Activated T-helper 1 cell treated with anti-CD3 and anti-CD28 coated beads, Interleukin-12 subunit alpha, Interleukin-12 subunit beta, Interleukin-2, Interleukin-4 antibody, amounts not matched to agents 30 ng/mL and 10 ng/mL and 1 ng/mL, durations not matched to agents 14 hours and 24 hours and 36 hours (primary cell): ENCODE measurements at places on chromosomes 7 and 10.

GRCh38 chr7:28890137-28890536 lies 68.0 kb downstream of the TRIL start:
- H3K27ac ChIP-seq = no peak overlapping the region
- no peaks in the 10 kb centered on the region for H3K36me3 ChIP-seq
- no peak overlapping the region for H3K4me3 ChIP-seq
- H3K27me3 ChIP-seq = no peaks in the 10 kb centered on the region
- DNase-seq = no peak

DNA sequence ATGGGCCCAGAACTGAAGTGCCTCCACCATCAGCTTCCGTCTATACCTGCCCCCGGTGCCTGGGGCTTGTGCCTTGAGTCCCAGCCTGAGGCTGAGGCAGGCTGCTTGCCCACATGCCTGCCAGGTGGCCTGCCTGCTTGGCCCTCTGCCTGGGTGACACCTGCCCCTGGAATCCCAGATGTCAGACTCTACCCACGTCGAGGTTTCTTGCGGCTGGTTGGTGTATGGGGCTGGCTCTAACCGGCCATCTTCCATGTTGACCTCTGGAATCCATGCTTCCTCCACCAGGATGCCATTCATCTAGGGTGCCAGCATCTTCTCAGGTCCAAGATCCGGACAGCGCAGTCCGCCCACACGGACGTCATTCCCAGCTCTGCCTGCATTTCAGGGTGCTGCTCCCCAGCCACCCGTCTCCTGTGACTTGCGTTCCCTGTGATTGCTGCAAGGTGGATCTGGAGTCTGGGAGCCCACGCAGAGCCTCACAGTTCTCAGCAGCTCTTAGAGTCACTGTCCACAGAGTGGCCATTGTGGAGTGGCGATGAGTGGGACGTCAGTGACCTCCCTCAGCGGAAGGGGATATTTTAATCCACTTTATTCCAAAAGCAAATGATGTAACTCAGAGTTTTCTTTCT lies 298.1 kb downstream of the TCERG1L start:
- H3K4me1 ChIP-seq = no peaks in the 10 kb centered on the region
- H3K27ac ChIP-seq = no peak overlapping the region
- no peak for DNase-seq
- peaks cover 3% of the 10 kb centered on the region for H3K27me3 ChIP-seq
- H3K36me3 ChIP-seq = no peaks in the 10 kb centered on the region

DNA sequence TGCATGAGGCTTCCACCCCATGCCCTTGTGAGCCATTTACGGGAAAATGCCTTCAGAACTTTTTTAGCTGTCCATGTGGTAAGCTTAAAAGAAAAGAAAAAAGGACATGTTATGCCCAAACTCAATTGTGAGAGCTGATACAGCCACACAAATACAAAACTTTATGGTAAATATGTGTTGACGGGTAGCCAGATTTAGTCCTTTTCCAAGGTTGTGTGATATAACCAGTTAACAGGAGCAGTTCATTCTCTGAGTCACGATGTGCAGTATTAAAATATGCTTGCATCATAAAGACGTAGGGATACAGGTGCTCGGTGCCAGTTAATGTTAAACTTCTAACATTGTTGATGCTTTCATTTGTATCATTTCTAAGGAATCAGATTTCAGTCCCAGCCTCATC lies 350.4 kb downstream of the DNAJB6 start:
- peaks cover 62% of the 10 kb centered on the region for H3K27me3 ChIP-seq
- H3K36me3 ChIP-seq = no peaks in the 10 kb centered on the region

DNA sequence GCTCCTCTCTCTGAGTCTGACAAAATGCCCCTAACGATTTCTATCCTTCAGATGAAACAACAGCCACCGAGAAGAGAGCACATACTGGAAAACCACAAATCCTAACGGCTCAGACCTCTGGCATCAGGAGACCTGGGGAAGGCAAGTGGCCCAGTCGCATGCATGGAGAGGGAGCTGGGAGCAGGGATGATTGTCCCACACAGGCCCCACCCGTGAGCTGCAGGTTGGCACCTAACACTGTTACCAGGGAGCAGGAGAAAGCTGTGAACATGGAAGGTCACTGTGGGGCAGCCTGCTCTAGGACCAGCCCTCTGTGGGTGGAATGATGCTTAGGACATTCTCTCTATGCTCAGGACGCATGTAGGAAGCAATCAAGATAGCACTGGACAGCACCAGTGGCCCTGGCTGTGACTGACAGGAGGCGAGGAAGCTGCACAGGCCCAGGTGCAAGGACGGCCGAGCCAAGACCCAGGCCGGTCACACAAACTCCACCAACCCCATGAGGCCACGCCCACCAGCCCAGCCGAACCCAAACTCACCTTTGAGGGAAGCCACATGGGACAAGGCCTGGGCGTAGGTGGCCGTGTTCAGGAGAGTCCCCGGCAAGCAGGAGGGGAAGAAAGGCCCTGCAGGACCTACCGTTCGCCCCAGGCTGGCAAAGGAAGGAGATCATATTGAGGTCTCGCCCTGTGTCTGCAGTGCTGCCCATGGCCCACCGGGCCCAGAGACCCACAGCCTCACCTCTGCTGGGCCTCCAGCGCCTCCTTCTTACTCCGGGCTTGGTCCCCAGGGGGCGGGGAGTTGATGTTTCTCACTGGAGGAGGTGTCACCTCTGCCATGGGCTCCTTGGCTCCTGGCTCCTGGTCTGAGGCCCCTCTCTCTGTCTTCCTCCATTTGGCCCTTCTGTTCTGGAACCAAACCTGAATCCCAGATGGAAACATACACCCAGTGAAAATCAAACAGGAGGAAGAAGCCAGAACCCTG lies 9.7 kb downstream of the DRGX start:
- no peak for DNase-seq
- no peaks in the 10 kb centered on the region for H3K4me1 ChIP-seq
- H3K36me3 ChIP-seq = no peaks in the 10 kb centered on the region
- no peak overlapping the region for H3K4me3 ChIP-seq
- H3K27me3 ChIP-seq = peaks cover 10% of the 10 kb centered on the region

DNA sequence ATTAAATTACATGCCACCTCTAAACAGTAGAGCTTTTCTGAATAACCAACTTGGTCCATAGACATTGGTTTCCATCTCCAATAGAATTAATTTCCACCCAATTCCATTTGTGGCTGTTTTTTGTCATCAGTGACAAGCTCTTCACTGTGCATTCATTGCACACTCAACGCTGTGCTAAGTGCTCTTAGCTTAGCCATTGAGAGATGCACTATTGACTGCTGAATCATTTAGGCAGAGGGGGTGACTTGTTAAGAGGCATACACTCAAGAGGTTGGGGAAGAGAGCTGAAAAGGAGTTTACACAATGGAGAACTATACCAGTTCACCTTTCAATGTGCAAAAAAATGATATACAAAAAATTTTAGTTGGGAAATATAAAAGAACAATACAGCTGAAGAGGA lies 31.9 kb upstream of the CBLL1 start:
- H3K27ac ChIP-seq = no peak overlapping the region
- no peak for DNase-seq
- no peaks in the 10 kb centered on the region for H3K4me1 ChIP-seq
- H3K4me3 ChIP-seq = no peak overlapping the region
- H3K36me3 ChIP-seq = peaks cover 18% of the 10 kb centered on the region

DNA sequence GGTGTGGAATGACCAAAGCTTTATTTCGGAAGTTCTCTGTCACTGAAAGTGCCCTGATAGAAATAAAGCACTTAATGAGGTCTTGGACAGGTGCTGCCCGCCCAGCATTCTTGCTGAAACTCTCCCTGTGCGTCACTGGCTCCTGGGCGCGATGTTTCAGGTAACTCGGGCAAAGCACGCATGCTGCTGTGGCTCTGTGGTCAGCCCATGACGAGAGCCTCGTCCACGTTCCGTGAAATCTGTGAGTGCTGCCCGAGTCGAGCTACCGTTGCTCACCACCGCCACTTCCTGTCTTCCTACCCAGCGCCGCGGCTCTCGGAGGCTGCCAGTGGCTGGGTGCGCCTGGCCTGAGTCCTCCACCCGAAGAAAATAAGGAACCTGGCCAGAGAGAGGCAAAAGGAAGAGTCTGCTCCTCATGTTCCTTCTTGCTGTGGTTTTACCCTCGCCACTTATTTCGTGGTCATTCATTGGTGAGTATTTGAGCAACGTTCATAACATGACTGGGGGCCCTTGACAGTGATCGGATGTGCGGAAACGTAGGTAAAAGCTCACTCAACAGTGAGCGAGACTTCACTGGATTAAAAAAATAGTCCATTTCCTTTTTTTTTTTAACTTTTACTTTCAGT lies 95.5 kb downstream of the MAP3K8 start:
- peaks cover 4% of the 10 kb centered on the region for H3K36me3 ChIP-seq
- peaks cover 74% of the 10 kb centered on the region for H3K4me1 ChIP-seq
- DNase-seq = peak; percentile 79
- peak overlapping the region; percentile 81 for H3K4me3 ChIP-seq

- DNase-seq = no peak
- peaks cover 63% of the 10 kb centered on the region for H3K27me3 ChIP-seq
- no peak overlapping the region for H3K4me3 ChIP-seq
- no peak overlapping the region for H3K27ac ChIP-seq
- H3K4me1 ChIP-seq = peaks cover 23% of the 10 kb centered on the region
- H3K36me3 ChIP-seq = no peaks in the 10 kb centered on the region
Observed at GRCh38 chr7:150983893-150984368, 5.8 kb upstream of the KCNH2 start.

DNA sequence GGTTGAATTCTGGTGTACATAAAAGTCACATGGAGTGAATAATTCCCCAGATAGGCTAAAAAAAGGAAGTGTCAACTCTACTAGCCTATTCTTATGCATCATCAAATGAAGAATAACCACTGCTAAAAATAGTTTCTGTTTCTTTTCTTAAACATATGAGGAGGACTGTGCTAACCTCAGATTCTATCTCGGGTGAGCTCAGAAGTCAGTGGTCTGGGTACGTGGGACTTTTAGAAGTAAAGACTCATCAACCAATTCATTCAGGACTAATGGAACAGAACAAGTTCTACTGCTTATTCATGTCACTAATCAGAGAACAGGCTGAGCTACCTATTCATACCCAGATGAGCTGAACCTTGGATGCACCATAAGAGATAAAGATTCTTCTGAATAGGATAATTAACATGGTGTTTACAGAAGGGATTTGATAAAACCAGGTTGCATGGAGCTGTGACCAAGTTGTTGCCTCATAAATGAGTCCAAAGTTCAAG lies 9.5 kb upstream of the ASAH2 start:
- peak overlapping the region; percentile 23 for H3K27ac ChIP-seq
- peaks cover 20% of the 10 kb centered on the region for H3K4me1 ChIP-seq
- H3K36me3 ChIP-seq = peaks cover 2% of the 10 kb centered on the region
- H3K27me3 ChIP-seq = peaks cover 27% of the 10 kb centered on the region
- no peak for DNase-seq

DNA sequence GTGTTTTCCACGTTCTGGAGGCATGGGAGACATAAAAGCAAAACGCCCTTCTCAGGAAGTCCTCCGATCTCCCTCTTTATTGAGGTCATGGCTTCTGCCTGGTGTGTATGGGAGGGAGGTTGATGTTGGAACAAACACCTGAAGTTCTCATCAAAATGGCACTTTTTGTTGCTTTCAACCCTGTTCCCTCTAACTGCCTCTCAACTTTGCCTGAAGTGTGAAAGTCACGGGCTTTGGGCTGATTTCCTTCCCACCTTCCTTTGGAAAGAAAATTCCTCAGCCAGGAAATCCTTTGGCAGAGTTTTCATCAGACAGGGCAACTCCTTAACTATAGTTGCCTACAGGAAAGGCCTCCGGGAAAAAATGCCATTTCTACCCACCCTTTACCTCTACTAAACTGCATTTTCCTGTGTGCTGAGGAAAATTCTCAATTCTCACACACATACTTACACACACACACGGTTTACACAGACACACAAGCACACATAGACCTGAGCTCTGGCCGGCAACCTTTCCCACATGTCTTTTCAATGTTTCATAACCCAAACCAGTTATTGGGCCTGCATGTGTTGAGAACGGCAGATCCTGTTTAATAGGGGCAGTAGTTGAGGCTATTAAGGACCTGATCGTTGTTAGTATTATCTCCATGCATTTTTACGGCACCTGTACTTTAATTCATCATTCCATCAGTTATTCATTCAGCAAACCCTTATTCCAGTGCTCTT lies 36.4 kb downstream of the CYP17A1 start:
- H3K4me3 ChIP-seq = no peak overlapping the region
- no peaks in the 10 kb centered on the region for H3K27me3 ChIP-seq
- H3K27ac ChIP-seq = peak overlapping the region; percentile 55

DNA sequence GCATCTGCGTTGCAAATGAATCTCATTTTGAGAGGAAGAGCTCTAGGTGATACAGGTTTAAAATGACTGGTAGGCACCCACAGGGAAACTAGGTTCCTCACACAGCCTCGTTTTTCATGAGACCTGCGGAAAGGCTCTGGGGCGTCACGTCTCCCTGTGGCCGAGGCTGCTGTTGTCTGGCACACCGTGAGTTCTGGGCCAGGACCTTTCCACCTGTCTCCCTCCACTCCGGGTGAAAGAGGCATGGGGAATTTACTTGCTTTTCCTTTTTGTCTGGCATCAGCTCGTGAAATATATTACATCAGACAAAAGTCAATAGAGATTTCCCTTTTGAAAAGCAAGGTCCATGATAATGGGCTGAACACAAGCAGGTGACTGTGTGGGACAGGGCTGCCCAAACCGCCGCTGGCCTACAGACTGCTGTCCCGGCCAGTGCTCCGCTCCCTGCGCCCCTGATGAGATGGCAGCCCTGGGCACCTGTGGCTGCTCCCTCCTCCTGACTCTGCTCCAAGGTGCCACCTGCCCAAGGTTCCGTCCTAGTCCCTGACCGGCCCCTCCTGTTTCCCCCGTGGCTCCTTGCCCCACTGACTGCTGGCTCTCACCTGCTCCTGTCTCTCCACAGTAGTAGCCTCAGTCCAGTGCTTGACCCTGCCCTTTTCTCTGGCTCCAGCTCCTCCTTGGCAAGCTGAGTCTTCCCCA lies 109.6 kb downstream of the NKX6-2 start:
- no peak for DNase-seq
- no peaks in the 10 kb centered on the region for H3K27me3 ChIP-seq
- H3K4me1 ChIP-seq = no peaks in the 10 kb centered on the region
- H3K27ac ChIP-seq = no peak overlapping the region

DNA sequence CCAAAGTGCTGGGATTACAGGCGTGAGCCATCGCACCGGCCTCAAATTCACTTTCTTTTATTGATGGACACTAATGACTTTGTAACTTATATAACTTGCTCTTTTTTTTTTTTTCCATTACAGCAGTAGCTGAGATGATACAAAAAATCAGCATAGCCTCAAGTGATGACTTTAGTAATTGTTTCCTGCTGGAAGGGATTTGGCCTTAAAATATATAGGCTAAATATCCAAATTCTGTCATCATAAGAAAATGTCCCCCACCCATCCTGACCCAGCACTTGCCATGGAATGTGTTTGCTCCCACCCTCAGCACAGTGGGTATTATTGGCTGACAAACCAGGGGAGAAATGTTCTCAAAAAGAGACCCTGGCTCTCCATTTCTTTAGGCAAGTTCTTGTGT lies 1264.1 kb upstream of the AUTS2 start:
- no peaks in the 10 kb centered on the region for H3K36me3 ChIP-seq
- H3K27me3 ChIP-seq = no peaks in the 10 kb centered on the region
- H3K27ac ChIP-seq = no peak overlapping the region
- no peak for DNase-seq

DNA sequence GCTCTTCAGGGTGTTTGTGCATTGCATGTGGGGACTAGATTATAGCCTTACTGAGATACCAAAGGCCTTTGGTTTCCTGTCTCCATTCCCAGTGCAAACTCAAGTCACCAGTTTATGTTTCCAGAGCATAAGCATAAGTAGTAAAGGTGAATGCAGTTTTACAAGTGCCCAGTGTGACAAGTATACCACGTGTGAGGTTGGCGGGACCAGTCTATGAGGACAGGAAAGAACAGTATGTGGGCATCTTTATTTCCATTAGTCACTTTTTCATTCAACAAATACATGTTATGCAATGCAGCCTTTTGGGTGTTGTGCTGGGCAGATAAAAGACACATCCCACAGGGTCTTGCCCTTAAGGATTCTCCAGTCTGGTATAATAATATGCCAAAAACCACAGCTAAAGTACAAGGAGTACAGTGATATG lies 146.5 kb downstream of the ARID5B start:
- H3K27me3 ChIP-seq = no peaks in the 10 kb centered on the region
- H3K27ac ChIP-seq = peak overlapping the region; percentile 99
- peaks cover 45% of the 10 kb centered on the region for H3K36me3 ChIP-seq
